ENCODE measurements at places on chromosomes 4 and X.
A peak's percentile ranks its signal among the peaks of the same experiment; 100 is the strongest.

GRCh38 chrX:84216881-84217280, 28.9 kb upstream of the RPS6KA6 start:
- H3K4me3 ChIP-seq, result no peak overlapping the region
- H3K27ac ChIP-seq, result no peak overlapping the region
- no peaks in the 10 kb centered on the region for H3K4me1 ChIP-seq
- H3K36me3 ChIP-seq, result no peaks in the 10 kb centered on the region

DNA sequence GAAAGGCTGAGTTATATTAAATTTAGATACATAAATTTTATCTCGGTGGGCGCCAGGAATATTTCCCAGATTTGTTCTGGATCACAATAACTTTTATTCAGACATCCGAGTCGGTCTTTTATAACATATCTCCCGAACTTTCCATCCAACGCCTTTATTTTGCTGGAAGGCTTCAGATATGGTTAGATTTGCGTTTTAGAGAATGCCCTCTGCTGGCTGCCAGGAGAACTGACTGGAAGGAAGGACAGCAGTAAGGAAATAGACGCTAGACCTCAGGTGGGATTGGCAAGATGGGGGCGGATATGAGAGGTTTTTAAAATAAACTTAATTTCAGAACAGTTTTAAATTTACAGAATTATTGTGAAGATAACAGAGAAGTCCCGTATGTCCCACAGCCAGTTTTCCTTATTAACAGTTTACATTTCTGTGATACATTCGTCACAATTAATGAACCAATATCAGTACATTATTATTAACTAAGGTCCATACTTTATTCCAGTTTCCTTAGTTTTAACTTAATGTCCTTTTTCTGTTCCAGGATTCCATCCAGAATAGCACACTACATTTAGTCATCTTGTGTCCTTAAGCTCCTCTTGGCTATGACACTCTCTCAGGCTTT, 4.6 kb upstream of the KANTR start:
- peaks cover 19% of the 10 kb centered on the region for H3K4me1 ChIP-seq
- H3K4me3 ChIP-seq, result no peak overlapping the region
- H3K27me3 ChIP-seq, result no peaks in the 10 kb centered on the region
- no peak overlapping the region for H3K27ac ChIP-seq
- no peak for DNase-seq

GRCh38 chr4:13920111-13920875, 292.8 kb upstream of the BOD1L1 start:
- H3K4me1 ChIP-seq, result no peaks in the 10 kb centered on the region
- peaks cover 8% of the 10 kb centered on the region for H3K27me3 ChIP-seq
- DNase-seq, result no peak
- H3K27ac ChIP-seq, result no peak overlapping the region
- H3K4me3 ChIP-seq, result no peak overlapping the region

GRCh38 chr4:67604749-67605148, 46.2 kb downstream of the STAP1 start:
- H3K4me3 ChIP-seq, result no peak overlapping the region
- H3K36me3 ChIP-seq, result peaks cover 67% of the 10 kb centered on the region
- DNase-seq, result no peak

GRCh38 chrX:108734426-108734825, 1.9 kb downstream of the IRS4 start:
- no peaks in the 10 kb centered on the region for H3K4me1 ChIP-seq
- H3K27me3 ChIP-seq, result peaks cover 48% of the 10 kb centered on the region
- H3K36me3 ChIP-seq, result peaks cover 5% of the 10 kb centered on the region
- H3K4me3 ChIP-seq, result no peak overlapping the region
- no peak for DNase-seq
- H3K27ac ChIP-seq, result no peak overlapping the region

GRCh38 chr4:8762951-8763735, 108.5 kb downstream of the HMX1 start:
- H3K27me3 ChIP-seq, result no peaks in the 10 kb centered on the region
- no peak overlapping the region for H3K27ac ChIP-seq
- DNase-seq, result no peak
- no peaks in the 10 kb centered on the region for H3K36me3 ChIP-seq

DNA sequence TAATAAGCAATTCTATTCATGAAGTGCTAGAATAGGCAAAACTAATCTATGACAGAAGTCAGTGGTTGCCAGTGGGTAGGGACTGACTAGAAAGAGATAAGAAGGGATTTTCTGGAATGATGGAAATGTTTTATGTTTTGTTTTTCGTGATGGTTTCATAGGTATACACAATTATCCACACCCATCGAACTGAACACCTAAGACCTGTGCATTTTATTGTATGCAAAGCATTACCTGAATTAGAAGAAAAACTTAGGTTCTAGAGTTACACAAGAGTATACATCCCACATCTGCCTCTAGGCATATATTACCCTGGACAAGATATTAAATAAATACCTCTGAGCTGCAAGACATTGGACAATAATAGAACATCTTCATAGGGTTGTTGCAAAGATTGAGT, 205.2 kb downstream of the SOWAHB start:
- peaks cover 57% of the 10 kb centered on the region for H3K27me3 ChIP-seq
- H3K4me1 ChIP-seq, result peaks cover 23% of the 10 kb centered on the region
- no peak overlapping the region for H3K4me3 ChIP-seq
- no peak overlapping the region for H3K27ac ChIP-seq

DNA sequence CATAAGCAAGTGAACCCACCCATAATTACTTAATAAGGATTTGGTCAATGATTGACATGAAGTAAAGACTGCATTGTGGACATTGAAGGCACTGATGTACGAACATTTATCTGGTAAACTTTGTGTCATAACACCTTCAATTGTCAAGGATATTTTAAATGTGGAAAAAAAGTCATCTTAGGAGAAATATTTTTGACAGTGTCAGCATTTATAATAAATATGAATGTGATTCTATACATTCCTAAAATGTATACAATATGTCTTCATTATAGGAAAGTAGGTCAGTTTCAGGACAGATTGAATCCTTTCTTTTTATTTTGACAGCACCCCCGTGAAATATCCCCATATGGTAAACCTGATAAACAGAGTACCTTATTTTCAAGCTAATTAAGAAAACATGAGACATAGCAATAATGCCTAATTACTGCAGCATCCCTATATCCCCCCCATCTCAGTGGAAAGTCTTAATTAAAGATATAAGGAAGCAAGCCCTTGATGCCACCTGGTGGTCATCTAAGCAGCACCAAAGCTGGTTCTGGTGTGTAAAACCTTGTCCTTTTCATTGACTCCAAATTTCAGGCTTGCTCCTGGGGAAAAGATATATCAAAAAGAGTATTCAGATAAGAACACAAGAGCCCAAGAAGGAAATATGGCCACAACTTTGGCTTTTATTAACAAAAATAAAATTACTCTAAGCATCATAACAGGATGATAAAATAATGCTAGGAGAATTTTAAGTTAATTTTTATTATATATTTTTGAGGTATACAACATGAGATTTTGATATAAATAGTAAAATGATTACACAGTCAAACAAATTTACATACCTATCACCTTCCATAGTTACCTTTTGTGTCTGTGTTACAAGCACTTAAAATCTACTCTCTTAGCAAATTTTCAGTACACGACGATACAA, 379.7 kb downstream of the TLL1 start:
- no peak overlapping the region for H3K4me3 ChIP-seq
- no peaks in the 10 kb centered on the region for H3K36me3 ChIP-seq
- H3K4me1 ChIP-seq, result no peaks in the 10 kb centered on the region
- DNase-seq, result no peak
- no peaks in the 10 kb centered on the region for H3K27me3 ChIP-seq

- H3K36me3 ChIP-seq, result no peaks in the 10 kb centered on the region
- H3K27me3 ChIP-seq, result no peaks in the 10 kb centered on the region
- H3K27ac ChIP-seq, result peak overlapping the region; percentile 47
- DNase-seq, result no peak
- peak overlapping the region; percentile 62 for H3K4me3 ChIP-seq
- peaks cover 17% of the 10 kb centered on the region for H3K4me1 ChIP-seq
Observed at GRCh38 chr4:54942721-54943120, 182.7 kb downstream of the KDR start.

GRCh38 chr4:73419106-73420038, 15.3 kb downstream of the ALB start:
- no peak overlapping the region for H3K4me3 ChIP-seq
- H3K27ac ChIP-seq, result no peak overlapping the region
- H3K4me1 ChIP-seq, result no peaks in the 10 kb centered on the region
- H3K36me3 ChIP-seq, result no peaks in the 10 kb centered on the region
- no peak for DNase-seq

GRCh38 chrX:9578083-9578779, 113.4 kb downstream of the TBL1X start:
- peaks cover 18% of the 10 kb centered on the region for H3K4me1 ChIP-seq
- H3K27ac ChIP-seq, result peak overlapping the region; percentile 31
- peaks cover 14% of the 10 kb centered on the region for H3K36me3 ChIP-seq

- DNase-seq, result no peak
- H3K4me3 ChIP-seq, result no peak overlapping the region
- no peaks in the 10 kb centered on the region for H3K27me3 ChIP-seq
- H3K4me1 ChIP-seq, result no peaks in the 10 kb centered on the region
- H3K27ac ChIP-seq, result no peak overlapping the region
Observed at GRCh38 chr4:43331226-43332051, 438.9 kb downstream of the GRXCR1 start.

GRCh38 chrX:25049357-25049756, 33.6 kb upstream of the ARX start:
- H3K27me3 ChIP-seq, result peaks cover 8% of the 10 kb centered on the region
- H3K36me3 ChIP-seq, result no peaks in the 10 kb centered on the region
- H3K4me3 ChIP-seq, result no peak overlapping the region
- H3K4me1 ChIP-seq, result no peaks in the 10 kb centered on the region

DNA sequence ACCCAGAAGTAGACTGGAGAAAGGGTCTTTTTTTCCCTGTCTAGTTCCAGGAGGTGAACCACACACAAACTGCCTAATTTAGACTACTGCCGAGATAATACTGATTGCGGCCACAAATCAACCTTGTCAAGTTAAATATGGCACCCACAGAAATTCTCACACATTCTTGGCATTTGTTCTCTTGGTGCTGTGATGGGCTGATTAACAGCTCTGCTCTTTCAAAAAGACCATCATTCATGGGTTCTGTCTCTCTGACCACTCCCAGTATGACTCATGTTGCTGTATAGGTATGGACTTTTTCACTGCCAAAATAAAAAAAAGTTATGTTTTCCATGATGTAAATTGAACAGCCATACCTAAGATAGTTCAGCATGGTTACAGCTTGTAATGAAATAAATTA, 1003.5 kb upstream of the LCORL start:
- H3K4me1 ChIP-seq, result no peaks in the 10 kb centered on the region
- H3K36me3 ChIP-seq, result no peaks in the 10 kb centered on the region
- no peak for DNase-seq
- H3K27me3 ChIP-seq, result no peaks in the 10 kb centered on the region
- no peak overlapping the region for H3K27ac ChIP-seq

DNA sequence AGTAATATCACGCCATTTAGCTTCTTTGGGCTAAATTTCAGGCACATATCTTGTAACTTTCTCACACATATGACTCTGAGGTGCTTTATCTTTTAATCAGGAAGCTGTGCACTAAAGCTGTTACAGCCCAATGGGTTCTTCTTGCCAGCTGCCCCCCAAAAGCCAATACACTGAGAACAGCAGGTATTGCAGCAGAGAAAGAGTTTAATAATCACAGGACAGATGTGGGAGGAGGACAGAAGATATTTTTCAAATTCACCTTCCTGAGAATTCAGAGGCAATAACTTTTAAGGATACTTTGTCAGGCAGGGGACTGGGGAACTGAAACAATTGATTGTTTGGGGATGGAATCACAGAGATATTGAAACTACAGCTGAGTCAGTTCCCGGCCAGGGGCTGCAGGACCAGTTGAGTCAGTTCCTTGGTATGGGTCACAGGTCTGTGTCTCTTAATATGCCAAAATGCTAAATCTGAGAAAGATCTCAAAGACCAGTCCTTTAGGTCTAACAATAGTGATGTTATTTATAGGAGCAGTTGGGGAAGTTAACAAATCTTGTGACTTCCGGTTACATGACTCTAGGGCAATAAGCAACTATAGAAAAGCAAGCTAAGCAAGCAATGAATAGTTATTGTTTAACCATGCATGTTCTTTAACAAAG, 28.1 kb downstream of the DDIT4L start:
- peaks cover 29% of the 10 kb centered on the region for H3K4me1 ChIP-seq
- no peak overlapping the region for H3K4me3 ChIP-seq
- DNase-seq, result peak; percentile 17
- no peak overlapping the region for H3K27ac ChIP-seq
- peaks cover 4% of the 10 kb centered on the region for H3K27me3 ChIP-seq

GRCh38 chr4:169774466-169775445, 17.0 kb upstream of the HPF1 start:
- peaks cover 32% of the 10 kb centered on the region for H3K27me3 ChIP-seq
- H3K4me1 ChIP-seq, result peaks cover 23% of the 10 kb centered on the region
- no peaks in the 10 kb centered on the region for H3K36me3 ChIP-seq

- peaks cover 16% of the 10 kb centered on the region for H3K27me3 ChIP-seq
- no peak overlapping the region for H3K4me3 ChIP-seq
- H3K36me3 ChIP-seq, result no peaks in the 10 kb centered on the region
- no peak for DNase-seq
- H3K27ac ChIP-seq, result no peak overlapping the region
Observed at GRCh38 chr4:105624530-105624929, 72.1 kb downstream of the ARHGEF38 start.

DNA sequence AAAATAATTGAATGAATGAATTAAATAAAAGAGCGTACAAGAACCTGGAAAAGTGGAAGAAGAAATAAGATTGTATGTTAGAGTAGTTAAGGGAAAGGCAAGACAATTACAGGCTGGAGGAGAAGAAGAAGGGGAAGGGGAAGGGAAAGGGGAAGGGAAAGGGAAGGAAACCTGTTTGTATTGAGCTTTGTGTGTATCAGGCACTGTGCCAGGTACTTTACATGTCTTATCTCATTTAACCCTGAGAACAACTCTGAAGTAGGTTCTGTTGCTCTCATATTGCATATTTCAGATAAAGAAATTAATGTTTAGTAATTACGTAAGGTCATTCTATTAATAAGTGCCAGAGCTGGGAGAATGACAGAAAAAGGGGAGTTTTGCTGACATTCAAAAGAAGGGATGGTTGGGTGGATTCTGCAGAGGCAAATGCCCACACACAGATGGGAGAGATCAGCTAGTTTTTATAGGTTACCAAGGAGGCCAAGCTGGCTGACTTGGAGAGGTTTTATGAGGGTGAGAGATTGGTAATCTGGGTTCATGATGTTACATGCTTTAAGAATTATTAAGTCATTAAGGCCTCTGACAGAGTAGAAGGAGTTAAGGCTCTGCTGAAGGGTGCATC, 92.3 kb upstream of the LCORL start:
- peaks cover 14% of the 10 kb centered on the region for H3K27me3 ChIP-seq
- DNase-seq, result no peak
- no peak overlapping the region for H3K27ac ChIP-seq

DNA sequence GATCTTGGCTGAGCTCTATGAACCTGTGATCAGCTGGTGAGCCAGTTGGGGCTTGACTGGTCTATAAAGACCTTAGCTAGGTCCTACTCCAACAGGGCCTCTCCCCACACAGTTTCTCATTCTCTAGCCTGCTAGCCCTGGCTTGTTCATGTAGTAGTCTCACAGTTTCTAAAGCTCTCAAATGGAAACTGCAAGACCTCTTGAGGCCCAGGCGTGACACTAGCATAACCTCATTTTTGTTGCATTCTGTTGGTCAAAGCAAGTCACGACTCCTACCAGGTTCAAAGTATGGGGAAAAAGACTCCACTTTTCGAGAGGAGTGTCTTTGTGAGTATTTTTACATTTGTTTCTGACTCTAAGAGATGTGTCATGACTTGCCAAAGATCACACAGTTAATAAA, 50.9 kb downstream of the CEP44 start:
- no peak overlapping the region for H3K27ac ChIP-seq
- no peaks in the 10 kb centered on the region for H3K27me3 ChIP-seq
- H3K4me1 ChIP-seq, result no peaks in the 10 kb centered on the region
- no peak overlapping the region for H3K4me3 ChIP-seq
- DNase-seq, result no peak

GRCh38 chr4:156553659-156554058, 417.9 kb downstream of the PDGFC start:
- H3K27me3 ChIP-seq, result no peaks in the 10 kb centered on the region
- DNase-seq, result no peak
- H3K4me3 ChIP-seq, result no peak overlapping the region
- no peak overlapping the region for H3K27ac ChIP-seq
